ENCODE measurements at places on chromosomes 7 and 10.

GRCh38 chr10:88861036-88861435 lies 9.4 kb upstream of the ANKRD22 start:
- DNase-seq: no peak

DNA sequence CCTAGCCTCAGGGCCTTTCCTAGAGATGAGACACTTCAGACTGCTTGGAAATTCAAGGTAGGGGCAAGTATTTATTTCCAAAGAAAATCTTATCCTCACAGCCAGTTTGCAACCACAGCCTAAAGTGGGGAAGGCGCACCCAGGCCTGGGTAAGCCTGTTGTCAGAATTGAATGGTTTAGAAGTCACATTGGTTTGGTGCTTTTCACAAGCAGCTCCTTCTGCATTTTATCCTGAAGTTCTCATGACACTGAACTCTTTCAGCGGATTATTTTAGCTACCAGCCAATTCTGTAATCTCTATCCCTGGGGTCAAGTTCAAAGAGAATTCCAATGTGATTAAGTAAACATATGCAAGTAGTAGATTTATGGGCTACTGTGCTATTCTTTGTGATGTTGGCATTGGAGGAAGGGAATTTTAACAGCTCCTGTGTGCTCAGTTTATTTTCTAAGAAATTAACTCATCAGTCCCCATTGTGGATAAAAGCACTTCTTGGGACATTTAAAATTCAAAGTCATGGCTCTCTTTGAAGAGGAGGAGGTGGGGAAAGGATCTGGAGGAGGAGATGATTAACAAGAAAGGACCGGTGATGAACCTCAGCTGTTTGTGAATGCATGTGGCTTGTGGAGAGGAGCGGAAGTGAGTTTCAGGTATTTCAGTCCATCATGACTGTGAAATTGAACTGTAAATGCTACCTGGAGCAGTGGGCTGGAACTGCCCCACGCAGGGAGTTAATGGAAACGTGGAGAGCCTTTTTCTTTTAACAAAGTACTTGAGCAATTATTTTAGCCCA lies 90.2 kb upstream of the CACUL1 start:
- DNase-seq: no peak

DNA sequence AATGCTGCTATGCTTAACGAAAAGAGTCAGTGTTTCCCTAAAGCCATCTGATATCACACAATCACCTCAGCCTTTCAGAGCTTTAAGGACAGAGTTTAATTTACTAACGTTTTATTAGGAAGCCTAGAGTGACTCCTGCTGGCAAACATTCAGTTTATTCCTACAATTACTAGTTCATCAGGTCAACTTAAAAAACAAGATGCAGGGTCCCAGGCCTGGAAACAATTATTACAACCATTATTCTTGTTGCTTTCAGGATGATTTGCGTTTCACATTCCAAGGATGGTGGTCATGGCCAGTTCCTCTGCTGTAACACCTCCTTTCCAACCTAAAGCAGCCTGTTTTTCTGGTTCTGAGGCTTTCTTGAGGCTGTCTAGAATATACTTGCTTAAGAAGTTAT lies 1.5 kb upstream of the FAM53B start:
- no peak for DNase-seq

- DNase-seq: no peak
Measured at GRCh38 chr7:24578052-24578451, 4.8 kb downstream of the PALS2 start.

- DNase-seq: no peak
Measured at GRCh38 chr10:119567978-119568377, 25.5 kb upstream of the RGS10 start.

GRCh38 chr10:125883211-125883610 lies 2.1 kb upstream of the DHX32 start:
- no peak for DNase-seq

- no peak for DNase-seq
Measured at GRCh38 chr7:141243368-141243767, 169.5 kb downstream of the TMEM178B start.

DNA sequence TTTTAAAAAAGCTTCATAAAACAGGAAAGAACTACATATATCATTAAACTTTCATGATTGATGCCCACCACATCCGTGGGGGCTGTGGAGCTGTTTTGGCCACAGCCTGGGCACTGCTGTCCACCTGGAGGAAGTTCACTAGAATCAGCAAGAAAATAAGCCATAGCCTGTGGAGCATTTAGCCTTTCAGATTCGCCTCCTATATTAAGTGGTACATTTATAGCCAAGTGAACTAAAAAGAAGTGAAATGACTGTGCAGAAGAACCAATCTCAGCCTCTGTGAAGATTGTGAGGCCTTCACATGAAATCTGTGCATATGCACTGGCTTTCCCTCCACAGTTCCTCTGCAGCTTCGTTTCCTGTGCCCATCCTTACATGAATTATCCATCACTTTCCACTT lies 23.5 kb downstream of the WNT16 start:
- DNase-seq: no peak

DNA sequence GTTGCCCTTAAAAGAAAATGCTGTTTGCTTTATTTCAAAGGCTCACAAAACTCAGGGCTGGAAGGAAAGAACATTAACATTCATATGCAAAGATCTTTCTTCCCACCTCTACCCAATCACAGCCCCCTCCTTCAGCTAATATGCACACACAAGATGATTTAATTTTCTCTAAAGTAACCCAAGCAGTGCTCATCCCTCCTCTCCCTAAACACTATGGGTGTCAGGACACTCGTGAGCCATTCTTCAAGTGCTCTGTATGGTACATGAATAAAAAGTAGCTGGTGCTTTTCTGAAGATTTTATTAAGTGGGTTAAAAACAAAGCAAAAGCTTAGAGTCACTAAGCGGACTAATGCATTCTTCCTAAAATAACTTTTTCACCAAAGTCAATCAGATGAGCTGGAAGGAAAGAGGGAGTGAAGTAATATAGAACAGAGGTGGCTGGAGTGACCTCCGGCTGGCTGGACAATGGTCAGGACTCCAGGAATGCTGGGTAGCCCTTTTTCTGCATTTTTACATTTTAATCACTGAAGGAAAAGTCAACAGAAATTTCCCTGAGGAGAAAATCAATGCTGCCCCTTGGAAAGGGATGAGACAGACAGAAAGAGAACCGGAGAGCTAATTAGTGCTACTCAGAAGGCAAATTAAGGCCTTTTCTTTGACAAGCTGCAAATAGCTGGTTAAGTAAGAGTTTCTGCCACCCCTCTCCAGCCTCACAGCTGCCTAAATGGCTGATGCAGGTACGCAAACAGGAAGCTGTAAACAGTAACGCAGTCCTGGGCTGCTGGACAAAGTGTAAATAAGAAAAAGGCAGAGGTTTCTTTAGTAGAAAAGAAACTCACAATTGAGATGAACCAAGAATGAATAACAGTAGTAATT lies 6.6 kb downstream of the DGKI start:
- DNase-seq: no peak

- DNase-seq: no peak
Measured at GRCh38 chr7:20438694-20439376, 108.1 kb downstream of the ITGB8 start.

- DNase-seq: no peak
Measured at GRCh38 chr7:87220734-87221215, 1.2 kb upstream of the TMEM243 start.

- DNase-seq: no peak
Measured at GRCh38 chr7:83452256-83452655, 196.7 kb downstream of the SEMA3E start.
